ENCODE measurements at places on chromosomes 6 and 20.

GRCh38 chr6:5896476-5897200 is 110.1 kb downstream of the NRN1 start:
- DNase-seq, result no peak

- DNase-seq, result no peak
Observed at GRCh38 chr20:45456632-45457031, 12.9 kb upstream of the WFDC2 start.

DNA sequence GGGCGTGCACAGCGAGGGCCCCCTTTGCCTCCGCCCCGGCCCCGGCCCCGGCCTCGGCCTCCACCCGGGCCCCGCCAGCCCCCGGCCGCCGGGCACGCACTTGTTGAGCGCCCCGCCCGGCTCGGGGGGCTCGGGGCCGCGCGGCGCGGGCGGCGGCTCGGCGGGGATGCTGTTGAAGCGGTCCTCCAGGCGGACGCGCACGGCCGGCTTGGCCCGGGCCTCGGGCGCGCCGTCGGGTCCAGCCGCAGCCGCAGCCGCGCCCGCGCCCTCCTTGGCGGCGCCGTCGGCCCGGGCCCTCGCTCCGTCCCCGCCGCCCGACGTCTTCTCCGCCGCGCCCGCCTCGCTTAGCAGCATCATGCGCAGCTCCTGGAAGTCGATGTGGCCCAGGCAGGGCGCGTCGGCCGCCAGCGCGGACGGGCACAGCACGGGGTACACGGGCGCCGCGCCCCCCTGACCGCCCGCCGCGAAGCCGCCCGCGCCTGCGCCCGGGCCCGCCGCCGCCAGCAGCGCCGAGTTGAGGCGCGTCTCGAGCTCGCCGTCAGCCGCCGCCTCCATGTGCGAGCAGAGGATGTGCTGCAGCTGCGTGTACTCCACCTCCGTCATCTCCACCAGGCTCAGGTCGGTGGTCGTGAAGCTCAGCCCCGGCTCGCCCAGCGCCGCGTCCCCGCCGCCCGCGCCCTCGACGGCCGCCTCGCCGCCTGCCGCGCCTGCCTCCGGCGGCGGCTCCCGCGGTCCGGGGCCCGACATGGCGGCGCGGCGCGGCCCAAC is 514 bp downstream of the TCFL5 start:
- DNase-seq, result no peak

DNA sequence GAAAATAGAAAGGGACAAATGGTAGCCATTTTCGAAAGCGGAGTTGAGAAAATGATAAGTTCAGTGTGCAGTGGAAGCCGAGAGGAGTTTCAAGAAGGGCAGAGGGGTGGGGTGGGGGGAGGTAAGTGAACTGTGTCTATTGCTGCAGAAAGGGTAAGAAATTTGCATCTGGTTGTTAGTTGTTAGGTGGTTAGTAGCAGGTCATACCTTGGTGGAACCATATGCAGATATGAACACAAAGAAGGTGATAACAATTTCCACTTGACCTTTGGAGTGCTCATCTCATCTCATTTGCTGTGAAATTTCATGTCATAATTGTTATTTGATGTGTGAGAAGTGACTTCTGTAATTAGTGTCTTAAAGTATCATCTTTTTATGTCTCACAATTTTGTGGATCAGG is 288.2 kb downstream of the QKI start:
- no peak for DNase-seq

DNA sequence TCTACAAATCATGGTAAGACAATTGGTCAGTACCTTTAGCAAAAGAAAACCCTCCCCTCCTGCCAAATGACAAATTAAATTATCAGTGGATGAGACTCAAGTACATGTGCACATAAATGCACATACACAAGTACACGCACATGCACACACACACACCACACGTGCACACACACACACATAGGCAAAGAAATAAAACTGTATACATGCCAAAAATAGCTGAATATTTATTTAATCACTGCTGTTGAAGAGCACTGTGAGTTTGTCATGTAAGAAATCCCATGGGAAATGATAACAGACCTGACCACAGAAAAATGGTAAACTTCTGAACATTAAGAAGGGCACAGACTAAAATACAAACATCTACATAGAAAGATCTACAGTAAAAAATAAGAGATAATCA is 46.6 kb upstream of the TNFAIP3 start:
- no peak for DNase-seq

DNA sequence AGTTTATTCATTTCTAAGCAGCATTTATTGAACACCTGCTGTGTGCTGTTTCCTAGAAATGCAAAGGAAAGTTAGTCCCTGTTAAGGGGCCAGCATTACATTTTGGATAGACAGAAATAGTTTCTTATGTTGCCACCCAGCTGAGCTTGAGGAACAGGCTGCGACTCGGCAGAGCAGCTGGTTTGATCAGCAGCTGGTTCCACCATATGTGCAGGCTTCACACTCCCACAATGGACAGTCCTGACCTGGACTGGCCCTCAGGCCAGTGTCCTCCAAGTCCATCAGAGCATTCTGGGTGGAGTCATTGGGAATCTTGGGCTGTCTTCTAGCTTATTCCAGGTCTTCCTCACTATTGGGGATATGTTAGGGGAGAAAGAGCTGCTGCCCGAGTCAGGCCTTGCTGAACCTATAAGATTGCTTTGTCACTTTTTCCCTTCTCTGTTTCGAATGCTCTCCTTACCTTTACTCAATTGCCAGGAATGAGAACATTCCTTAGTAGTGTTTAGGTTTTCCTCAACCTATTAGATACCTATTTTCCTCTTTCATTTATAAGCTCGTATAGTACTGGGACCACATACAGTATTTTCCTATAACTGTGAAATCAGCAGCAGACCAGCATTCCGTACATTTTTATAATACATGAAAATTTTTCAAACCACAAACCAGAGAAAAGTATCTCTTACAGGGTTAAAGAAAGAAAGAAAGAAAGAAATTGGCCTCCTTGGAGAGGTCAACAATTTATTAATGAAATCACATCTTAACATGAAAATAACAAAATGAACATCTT is 203.0 kb downstream of the FARS2 start:
- no peak for DNase-seq

DNA sequence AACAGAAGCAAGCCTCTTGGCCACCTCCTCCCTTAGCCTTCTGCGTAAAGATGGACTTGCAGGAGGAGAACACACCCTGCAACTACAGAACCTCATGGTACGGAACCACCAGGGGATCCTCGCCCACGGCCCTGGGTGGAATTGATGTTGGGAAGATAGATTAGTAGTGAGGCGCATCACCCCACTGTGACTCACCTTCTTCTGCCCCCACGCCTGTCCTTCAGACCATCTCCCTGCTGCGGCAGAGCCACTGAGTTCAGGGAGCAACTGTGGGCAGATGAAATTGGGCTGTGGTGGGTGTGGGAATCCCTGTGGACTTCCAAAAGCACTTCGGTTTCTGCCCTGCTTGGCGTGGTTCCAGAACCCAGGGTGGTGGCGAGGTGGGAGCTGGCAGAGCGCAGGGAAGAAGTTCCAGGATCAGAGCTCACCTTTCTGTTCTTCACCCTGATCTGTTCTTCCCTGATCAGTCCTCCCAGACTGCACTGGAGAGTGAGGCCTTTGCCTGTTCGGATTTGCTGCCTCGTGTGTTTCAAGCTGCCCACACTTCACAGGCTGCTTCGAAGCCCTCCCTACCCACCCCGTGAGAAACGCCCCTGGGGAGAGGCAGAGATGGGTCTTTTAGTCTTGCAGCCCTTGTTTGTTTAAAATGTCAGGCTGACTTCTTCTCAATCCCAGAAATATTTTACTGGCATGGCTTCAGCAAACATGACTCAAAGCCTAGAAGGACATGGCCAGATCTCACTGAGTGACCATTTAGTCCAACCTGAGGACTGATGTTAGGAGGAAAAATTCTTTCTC is 92.8 kb upstream of the MLN start:
- DNase-seq, result no peak

- no peak for DNase-seq
Observed at GRCh38 chr6:38503032-38503773, 136.5 kb downstream of the BTBD9 start.

DNA sequence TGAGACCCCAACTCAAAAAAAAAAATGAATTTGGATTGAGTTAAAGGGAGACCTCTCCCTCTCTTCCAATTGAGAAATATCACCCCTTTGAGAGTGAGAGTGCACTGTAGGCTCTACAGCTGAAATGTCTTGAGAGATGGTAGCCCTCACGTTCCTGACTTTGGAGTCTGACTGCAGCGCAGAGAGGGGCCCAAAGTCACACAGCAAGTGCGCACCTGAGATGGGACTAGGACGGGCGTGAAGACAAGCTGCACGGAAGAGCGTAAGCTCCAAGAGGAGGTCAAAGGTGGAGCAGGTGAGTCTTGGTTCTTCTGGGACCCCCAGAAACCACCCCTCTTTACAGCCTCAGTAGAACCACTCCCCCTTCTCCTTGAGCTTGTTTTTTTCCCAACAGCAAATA is 643 bp downstream of the SLA2 start:
- no peak for DNase-seq

GRCh38 chr6:45000833-45001232 is 327.3 kb upstream of the RUNX2 start:
- DNase-seq, result no peak

DNA sequence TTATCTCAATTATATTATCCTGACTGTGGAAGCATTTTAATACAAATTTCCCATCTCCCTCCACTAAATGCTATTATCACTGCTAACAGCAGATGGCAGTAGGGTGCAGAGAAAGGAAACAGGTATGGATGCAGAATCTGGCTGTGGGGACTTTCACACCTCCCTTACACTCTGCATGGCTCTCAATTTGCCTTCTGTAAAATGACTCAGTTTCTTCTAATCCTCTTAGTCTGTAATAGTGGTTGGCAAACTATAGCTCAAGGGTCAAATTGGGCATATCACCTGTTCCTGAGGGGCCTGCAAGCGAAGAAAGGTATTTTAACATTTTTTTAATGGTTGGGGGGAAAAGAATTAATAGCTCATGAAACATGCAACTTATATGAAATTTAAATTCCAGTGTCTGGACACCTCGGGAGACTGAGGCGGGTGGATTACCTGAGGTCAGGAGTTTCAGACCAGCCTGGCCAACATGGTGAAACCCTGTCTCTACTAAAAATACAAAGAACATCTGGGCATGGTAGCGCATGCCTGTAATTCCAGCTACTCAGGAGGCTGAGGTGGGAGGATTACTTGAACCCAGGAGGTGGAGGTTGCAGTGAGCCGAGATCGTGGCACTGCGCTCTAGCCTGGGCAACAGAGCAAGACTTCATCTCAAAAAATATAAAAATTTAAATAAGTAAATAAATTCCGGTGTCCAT is 83.5 kb downstream of the ZMYND8 start:
- DNase-seq, result no peak

- DNase-seq, result no peak
Observed at GRCh38 chr6:89843070-89843469, 13.4 kb downstream of the CASP8AP2 start.

GRCh38 chr20:14497004-14497403 is 159.6 kb upstream of the FLRT3 start:
- DNase-seq, result no peak

DNA sequence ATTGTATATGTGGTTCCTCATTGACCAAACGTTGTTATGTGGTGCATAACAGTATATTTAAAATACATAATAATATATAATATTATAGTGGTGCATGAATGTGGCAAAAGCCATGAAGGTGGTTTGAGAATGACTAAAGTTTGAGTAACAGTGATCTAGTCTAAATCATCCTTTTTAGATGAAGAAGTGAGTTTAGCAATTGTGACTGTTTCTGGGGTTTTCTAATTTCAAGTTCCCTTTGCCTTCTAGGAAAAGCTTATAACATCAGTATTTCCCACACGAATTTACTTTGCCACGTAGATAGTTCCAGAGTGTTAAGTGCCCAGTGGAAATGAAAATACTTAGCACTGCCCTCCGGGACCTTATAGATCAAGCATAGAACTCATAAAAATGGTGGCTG is 40.9 kb downstream of the ARFGEF2 start:
- no peak for DNase-seq

DNA sequence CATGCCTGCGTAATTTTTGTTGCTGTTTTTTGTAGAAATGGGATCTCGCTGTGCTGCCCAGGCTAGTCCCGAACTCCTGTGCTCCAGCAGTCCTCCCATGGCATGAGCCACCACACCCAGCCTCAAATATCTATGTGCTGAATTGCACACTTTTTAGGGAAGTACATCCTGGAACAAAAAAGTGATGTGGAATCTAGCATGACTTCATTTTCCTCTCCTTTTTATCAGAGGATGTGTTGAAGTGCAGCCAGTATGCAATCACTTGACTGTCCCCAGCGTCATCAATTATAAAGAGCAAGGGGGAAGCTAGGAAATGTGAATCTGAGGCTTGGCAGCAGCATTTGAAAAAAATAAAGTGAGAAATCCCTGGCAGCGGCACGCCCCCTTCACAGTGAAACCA is 6.4 kb upstream of the EXOC2 start:
- DNase-seq, result no peak

DNA sequence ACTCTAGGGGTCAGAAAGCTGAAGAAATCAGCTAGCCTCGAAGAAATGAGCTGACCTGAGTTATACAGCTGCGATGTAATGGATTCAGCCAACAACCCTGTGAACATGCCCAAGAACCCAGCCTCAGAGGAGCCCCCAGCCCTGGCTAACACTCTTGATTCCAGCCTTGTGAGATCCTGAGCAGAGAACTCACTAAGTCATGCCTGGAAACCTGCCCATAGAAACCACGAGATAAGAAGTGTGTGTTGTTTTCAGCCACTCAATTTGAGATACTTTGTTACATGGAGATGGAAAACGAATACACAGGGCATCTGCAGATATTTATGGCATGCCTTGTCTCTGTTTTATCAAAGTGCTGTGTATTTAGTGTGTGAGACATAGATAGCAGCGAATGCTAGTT is 265.2 kb downstream of the QKI start:
- no peak for DNase-seq

GRCh38 chr6:106056746-106057390 is 29.3 kb upstream of the PRDM1 start:
- DNase-seq, result no peak

DNA sequence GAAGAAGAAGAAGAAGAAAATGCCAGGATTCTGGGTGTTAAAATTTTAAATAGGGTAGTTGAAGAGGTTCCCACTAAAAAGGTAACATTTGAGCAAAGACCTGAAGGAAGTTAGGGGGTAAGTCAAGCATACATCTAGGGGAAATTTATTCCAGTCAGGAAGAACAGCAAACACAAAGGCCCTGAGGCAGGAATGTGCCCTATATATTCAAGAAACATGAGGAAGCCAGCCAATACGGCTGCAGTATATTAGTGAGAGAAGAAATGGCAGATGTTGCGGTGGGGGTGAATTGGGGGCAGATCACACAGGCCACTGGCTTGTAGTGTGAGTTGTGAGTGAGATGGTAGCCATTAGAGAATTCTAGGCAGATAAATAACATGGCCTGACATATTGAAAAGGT is 6.0 kb downstream of the ZNF76 start:
- DNase-seq, result no peak

DNA sequence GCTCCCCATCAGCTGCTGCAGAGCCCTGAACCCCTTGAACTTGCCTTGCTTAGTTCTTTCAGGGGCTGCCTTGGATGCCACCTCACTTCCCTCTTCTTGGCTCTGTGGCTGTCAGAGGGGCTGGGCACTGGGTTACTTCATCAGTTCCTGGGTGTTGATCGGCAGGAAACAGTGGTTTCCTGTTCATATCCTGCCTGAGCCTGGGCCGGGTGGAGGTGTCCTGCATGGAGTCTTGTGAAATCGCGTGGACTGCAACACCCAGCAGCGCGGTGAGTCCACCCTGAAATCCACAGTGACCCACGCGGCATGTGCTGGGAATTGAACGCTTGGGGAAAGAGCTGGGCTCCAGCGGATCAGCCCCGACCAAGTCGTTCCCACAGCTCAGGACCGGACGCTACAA is 97.5 kb downstream of the CDH26 start:
- DNase-seq, result no peak
